ENCODE measurements at places on chromosomes 5 and 9. TPM values are rescaled to one million over a fixed set of nuclear protein-coding genes. Genes with fewer than 3 reads are reported as not detected.
A peak's percentile ranks its signal among the peaks of the same experiment; 100 is the strongest.

DNA sequence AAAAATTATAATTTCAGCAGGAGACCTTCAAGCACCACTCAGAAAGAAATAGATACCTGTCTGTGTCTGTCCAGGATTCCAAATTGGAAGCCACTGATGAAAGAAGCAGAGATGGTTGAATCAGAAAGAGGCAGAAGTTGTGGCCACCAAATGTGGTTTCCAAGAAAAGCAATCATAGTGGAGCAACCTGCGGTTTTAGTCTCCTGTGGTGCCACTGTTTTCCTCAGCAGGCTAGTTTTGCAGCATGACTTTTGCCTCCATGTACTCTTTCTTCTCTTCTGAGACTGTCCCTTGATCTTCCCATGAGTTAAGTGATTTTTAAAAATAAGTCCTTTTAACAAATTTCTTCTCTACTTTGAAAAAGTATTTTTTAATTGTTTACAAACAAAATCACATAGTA is 535.8 kb downstream of the CYLC2 start:
- DNase-seq: no peak

- DNase-seq: no peak
These were observed 42.1 kb downstream of the SARDH start for GRCh38 chr9:133696071-133696472.

DNA sequence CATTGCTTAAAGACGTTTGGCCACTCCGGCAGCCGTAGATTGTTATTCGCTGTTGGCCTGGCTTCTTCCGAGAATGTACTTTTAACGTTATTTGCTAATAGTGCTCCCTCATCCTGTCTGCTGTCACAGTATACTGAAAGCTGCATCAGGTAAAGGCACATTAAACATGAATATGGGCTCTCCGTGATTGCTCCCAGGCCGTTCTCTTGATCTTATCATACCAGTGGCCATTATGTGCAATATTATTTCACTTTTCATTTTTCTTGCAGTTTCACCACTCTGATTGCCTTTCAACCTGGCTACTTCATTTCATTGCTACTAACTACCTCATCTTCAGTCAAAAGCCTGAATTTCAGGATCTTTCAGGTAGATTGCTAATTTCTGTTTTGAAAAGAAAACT is 34.0 kb downstream of the GLRX start:
- no peak for DNase-seq

GRCh38 chr5:111779922-111780292 is 22.9 kb upstream of the NREP start:
- no peak for DNase-seq

- DNase-seq: peak; percentile 81
These were observed 511 bp downstream of the ARL15 start for GRCh38 chr5:54309691-54310432.

DNA sequence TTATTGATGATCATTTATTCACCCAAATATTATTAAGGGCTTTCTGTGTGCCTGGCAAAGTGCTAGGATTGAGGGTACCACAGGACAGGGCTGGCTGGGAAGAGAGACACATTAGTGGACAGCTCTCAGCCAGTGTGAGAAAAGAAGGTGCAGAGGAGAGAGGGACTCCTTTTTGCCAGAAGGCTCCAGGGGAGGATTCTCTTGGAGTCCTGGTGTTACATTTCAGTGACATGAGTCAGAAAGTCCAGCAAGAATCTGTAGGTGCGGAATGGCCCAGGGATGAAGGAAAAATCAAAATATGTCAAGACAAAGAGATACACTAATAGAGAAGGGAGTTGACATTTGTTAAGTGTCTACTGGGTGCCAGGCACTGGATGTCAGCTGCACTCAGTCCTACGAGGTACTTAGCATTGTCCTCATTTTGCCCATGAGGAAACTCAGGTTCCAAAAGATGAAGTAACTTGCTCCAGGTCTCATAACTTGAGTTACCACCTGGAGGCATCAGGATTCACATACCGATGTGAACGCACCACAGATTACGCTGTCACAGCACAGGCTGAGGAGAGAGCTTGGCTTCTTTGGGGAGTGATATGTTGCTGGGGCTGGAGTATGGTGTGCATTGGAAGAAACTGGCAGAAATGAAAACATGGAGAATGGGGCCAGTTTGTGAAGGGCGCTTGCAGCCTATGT is 60.5 kb downstream of the RASGRF2 start:
- no peak for DNase-seq

DNA sequence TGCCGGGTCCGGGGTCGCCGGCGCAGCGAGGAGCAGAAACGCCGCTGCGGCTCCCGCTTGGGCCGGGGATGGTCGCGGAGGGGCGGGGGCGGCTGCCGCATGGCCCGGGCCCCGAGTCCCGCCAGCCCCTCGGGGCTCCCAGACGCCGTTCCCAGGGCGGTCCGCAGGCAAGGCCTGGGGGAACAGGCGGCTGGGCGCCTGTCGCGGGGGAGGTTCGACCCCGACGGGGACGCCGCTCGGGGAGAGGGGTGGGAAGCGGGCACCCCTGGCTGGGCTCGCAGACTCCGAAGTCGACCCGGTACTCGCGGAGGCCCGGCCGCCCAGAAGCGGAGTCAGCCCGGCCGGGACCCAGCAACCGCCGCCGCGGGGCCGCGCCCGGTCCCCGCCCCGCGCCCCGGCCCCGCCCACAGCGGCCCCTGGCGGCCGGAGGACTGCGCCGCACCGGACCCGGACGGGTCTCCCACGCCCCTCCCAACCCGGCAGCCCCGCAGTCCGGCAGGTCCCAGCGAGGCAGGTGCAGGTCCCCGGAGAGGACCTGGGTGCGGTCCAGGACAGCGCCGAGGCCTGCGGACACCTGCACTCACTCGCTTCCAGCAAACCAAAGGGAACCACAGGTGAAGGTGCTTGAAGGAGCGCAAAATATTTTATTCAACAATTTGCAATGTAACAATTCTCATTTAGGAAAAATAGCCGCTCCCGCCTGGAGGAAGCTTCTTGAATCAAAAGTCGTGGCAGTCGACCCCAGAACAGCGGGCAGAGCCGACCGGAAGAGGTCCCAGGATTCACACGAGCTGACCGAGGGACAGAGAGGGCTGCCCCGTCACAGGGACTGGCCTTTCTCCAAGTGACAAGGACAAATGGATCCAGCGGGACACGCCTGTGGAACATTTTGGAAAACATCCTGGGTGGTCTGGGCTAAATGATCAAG is at the start of gene INPP5E:
TSS of gene INPP5E (minus strand) at position 365 of the 928 bp plus-strand sequence. CDS start 426 bp downstream, outside the sequence.
- DNase-seq: peak; percentile 87

DNA sequence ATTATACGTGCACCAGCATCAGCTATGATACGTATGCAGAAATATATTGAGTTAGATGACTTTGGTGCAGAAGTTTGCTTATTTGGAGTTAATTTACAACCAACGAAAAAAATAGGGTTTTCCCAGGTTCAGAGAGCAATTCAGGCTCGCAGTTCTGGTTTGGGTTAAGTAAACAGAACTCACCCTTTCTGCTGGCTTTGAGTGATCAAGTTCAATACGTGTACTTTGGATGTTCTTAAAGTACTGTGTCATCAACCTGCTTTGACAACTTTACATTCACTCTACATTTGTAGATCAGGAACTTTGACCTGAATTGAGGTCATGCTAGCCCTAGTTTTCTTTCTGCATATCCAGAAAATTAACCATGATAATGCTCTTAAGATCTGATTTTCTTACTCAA is 40.7 kb downstream of the ACOT12 start:
- DNase-seq: no peak

- no peak for DNase-seq
These were observed 478.3 kb downstream of the DMRT2 start for GRCh38 chr9:1528456-1528855.

- DNase-seq: peak; percentile 74
These were observed 18.9 kb downstream of the ADAMTS2 start for GRCh38 chr5:179326122-179326927.

- DNase-seq: no peak
These were observed 5.2 kb upstream of the MARCHF6 start for GRCh38 chr5:10348258-10348657.

DNA sequence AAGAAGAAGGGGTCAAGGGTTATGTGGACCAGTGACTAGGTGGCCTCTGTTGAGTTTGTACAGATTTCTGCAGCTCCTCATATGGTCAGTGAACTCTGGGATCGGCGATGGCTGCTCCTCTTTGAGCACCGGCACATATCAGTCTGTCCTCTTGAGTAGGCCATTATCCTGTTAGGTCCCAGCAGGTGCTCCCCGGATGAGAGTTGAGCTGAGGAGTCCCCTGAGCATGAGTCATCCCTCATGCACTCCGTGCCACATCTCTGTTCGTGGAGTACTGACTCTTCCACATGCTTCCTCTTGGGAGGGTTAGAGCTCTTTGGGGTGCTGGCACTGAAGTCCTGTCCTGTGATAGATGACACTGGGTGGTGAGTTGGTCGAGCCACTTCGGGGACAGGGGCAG is 143.7 kb downstream of the PTTG1 start:
- DNase-seq: no peak

GRCh38 chr5:181111010-181111409 is 20.0 kb downstream of the OR2V1 start:
- no peak for DNase-seq

- no peak for DNase-seq
These were observed 11.2 kb downstream of the MRPS27 start for GRCh38 chr5:72308853-72309191.

DNA sequence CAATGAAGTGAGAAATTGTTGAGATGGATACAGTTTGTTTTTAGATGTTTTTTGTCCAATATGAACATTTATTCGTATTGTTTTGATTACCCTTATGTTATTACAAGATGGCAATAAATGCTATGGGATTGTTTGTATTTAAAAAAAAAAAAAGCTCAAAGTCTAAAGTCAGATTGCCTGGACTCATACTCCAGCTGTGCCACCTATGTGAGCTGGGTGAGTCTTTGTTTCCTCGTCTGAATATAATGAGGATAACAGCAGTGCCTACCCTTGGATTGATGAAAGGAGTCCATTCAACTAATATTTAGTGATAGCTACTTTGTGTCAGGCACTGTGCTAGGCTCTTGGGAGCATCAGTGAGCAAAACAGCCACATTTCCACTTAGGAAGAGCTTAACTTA is 14.6 kb upstream of the CCNJL start:
- no peak for DNase-seq

DNA sequence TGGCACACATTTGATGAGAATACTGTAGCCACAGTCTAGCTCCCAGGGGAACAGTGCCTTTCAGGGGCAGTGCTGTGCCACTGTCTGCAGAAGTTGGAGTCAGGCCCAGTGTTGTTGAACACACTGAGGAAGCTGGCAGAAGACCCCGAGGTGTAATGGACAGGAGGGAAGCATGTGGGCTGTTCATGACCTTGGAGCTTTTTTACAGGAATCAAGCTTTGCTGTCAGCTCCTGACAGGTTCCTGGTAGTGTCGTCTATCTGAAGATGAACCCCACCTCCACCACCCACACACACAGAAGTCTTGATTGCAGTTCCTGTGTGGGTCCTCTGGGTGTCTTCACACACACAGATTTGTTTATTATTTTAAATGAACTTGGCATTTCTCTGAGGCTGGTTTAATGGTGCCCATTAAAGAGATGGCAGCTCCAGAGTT is 40.3 kb upstream of the TNFAIP8 start:
- no peak for DNase-seq

DNA sequence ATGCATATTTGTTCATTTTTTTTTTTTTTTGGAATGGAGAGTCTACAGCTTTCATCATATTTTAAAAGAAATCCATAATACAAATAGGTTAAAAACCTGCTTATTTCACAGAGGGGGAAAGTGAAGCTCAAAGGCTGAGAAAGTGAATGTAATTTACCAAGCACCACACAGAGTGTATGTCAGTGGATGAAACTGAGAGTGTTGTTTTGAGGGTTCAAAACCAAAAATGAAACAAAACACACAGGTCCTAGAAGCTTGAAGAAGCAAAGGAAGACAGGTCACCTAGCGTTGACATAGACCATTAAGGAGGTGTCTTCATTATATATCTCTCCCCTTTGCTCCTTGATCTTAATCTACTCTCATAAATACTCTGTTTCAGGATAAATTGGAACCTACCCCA is 7.5 kb downstream of the NMUR2 start:
- DNase-seq: no peak

GRCh38 chr5:17224858-17225511 is 7.6 kb downstream of the BASP1 start:
- DNase-seq: no peak

The LCN1 gene
- not detected for total RNA-seq

The GCNT1 gene
- 2.0 TPM for total RNA-seq

The PGM5 gene
- 191 TPM for total RNA-seq

The PRDM9 gene
- not detected for total RNA-seq

The SPAAR gene
- total RNA-seq: 4.0 TPM

The CBY3 gene
- total RNA-seq: not detected

The EQTN gene
- not detected for total RNA-seq

The SNCB gene
- 0.43 TPM for total RNA-seq
